Hematopoietic multipotent progenitor cell treated with erythropoietin and hydrocortisone succinate and interleukin-3 and kit ligand, for 15 days (in vitro differentiated cells): ENCODE measurements at places on chromosomes 16 and 17.

DNA sequence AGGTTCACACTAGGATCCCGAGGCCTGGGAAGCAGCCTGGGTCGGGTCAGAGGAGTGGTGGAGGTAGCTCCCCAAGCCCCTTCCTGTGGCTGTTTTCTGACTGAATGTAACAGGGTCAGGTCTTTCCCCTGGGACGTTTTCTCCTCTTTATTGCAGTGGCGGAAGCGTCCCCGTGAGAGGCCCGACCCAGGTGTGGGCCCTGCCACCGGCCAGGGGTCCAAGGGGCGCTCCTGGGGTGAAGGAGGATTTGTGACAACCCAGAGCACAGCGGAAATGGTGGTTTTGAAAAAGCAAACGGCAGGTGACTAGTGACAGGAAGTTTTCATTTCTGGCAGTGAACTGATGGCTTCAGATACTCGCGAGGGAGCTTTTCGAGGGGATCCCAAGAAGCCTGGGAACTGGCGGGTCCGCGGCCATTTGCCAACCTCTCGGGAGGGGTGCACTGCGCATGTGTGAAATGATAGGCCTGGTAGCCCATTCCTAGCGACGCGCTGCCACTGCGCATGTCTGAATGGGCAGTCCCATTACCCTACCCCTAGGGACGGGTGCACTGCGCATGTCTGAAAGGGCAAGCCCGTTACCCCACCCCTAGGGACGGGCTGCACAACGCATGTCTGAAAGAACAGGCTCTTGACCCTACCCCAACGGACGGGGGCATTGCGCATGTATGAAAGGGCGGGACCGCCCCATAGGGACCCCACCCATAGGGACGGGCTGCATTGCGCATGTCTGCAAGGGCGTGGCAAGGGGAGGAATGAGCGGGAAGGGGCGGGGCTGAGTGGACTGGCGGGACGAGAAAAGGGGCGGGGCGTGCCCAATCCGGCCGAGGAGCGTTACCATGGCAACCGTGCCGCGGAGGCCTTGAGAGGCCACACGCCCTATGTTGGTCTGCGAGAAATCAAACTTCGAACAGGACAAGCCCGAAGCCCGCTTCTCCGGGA lies 1747.9 kb downstream of the TP53TG3F start:
- no peak for DNase-seq

DNA sequence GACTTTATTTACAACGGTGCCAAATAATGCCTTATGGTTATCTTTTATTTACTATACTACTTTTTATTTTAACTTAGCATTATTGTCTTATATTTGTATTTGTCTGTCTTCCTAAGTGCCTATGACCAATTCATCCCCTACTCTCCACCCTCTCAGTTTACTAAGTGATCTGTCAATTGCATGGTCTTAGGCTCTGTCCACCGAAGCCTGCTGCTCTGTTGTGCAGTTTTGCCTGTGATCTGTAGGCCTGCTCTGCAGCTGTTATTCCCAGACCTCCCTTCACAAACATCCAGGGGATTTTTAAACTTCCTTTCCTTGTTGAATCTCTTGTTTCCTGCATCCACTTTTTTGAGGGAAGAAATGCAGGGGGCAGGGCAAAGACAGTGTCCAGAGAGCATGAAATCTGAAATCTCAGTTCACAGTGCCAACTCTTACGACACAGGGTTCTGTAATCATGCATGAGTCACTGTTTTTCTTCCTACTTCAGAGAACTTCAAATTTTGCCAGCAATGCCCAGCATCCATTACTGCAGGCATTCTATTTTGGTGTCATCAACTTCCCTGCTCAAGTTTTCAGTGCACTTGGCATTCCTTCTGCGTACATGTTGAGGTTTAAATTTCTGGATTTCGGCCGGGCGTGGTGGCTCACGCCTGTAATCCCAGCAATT lies 11.4 kb downstream of the SLFN5 start:
- no peak for DNase-seq

GRCh38 chr16:75108792-75109731 lies 7.5 kb downstream of the LDHD start:
- peak; percentile 89 for DNase-seq

GRCh38 chr17:81040791-81041337 lies 5.9 kb downstream of the BAIAP2 start:
- no peak for DNase-seq

- no peak for DNase-seq
Observed at GRCh38 chr17:38587203-38587602, 18.5 kb downstream of the SRCIN1 start.

DNA sequence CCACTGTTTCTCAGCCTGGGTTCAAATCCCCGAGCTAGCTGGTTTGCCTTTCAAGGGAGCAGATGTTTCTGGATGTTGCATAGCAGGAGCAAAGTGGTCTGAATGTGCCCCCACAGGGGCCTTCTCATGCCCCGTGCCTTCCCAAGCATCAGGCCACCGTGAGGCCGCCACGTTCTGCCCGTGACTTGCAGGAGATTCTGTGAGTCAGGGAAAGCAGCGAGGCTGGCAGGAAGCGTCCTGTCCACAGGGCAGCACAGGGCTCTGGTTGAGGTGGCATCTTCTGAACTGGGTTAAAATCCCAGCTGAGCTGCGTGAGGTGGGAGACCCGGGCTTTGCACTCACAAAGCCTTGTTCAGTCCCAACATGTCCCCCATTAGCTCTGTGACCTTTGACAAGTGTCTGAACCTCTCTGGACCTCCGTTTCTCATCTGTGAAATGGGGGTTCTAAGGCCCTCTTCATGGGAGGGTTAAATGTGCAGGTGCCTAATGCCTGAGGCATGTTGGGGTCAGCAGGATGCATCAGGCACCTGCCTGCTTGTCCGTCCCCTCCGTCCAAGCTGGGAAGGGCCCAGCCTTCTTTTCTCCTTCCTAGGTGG lies 94.8 kb upstream of the PLCG2 start:
- DNase-seq, result no peak

GRCh38 chr17:77189148-77189547 lies 48.4 kb downstream of the SEC14L1 start:
- DNase-seq, result no peak

- DNase-seq, result no peak
Observed at GRCh38 chr16:10752843-10753523, 9.3 kb downstream of the NUBP1 start.

- DNase-seq, result no peak
Observed at GRCh38 chr16:84378567-84378966, 10.2 kb downstream of the ATP2C2 start.

DNA sequence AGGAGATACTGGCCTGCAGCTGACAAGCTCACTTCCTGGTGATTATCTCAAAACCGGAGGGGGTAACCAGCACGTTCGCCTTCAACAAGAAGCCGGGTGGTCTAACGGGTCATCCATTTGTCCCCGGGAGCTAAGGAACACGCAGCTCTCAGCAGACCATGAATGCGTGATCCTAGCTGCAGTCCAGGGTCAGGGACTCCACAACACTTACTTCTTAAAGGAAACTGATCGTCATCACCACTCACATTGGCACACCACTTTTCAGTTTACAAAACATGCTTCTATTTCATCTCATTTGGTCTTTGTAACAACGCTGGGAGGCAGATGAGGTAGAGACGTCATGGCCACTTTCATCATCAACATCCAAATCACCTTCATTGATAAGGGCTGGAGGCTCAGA lies 25.2 kb downstream of the COTL1 start:
- no peak for DNase-seq

- DNase-seq, result no peak
Observed at GRCh38 chr17:70171159-70171558, 1.8 kb downstream of the KCNJ2 start.

DNA sequence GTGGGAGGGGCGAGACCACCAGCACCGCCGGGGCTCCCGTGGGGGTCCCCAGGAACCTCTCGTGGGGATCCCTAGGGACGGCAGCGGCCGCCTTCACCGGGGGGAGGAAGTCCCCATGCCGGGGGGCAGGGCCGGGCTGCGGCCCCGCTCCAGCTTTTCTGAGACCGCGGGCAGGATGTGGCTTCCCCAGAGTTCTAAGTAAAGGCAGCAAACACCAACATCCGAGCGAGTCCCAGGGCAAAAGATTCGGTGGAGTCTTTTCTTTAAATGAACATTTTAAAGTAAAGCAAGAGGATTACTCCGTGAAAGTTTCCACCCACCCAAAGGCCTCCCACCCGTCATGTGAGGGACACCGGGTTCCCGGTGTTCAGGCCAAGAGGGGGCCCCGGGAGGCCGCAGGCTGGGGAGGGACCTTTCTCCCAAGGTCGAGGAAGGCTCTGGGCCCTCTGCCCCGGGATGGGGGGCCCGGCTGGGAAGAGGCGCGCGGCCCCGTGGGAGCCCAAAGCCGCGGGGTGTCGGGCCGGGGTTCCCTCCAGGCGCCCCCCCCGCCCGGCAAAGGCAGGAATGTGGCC lies 137.2 kb upstream of the RPH3AL start:
- no peak for DNase-seq

DNA sequence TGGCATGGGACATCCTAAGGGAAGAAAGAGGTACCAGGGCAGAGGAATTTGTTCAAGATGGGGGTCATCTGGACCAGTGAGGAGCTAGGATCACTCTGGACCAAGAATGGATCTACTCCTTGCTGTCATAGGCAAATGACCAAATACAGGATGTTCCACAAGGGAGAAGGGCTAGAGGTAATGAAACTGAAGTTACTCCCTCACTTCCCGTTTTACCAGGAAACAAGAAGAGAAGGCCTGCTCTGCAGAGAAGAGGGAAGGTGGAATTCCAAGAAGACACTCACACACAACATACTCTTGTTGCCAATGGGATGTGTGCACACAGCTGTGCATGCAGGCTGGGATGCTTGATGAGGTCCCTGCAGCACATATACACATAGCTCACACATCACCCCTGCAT lies 38.6 kb downstream of the NEUROD2 start:
- DNase-seq, result no peak

DNA sequence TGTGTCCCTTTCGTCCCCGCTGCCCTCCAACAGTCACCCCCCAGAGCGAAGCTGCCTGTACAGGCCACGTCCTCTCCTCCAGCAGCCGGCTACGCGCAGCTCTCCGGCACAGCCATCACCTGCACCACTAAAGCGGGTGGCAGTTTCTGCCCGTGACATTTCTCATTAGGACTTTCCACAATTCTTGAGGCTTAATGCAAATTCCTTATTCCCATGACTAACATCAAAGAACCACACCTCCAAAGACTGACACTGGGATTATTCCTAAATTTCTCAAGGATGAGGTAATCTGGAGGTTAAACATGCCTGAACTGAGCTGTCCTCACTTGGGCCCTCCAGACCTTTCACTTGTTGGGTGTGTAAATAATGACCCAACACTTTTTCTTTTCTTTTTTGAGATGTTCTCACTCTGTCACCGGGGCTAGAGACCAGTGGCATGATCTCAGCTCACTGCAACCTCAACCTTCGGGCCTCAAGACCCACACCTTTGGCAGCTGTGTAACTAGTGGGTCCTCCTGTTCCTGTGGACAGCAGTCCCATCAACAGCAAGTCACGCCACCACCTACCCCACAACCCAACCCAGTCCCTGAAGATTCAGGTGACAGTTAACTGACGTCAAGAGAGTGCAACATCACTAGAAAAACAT lies 11.7 kb downstream of the ANKRD11 start:
- no peak for DNase-seq

DNA sequence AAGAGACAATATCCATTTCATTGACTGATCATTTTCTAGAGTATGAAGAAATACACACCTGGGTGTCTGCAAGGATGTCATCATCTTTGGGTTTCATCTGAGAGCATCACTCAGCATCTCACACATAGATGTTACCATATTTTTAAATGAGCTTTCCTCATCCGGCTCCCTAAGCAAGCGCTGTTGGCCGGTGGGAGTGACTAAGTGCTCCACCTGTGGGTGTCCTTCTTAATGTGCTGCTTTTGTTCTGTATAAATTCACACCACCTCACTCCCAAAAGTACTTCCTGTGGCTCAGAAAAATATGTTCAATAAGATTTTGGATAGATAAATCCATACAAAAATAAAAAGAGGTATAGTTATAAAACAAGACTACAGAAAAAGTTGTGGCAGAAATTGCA lies 7.4 kb downstream of the SSTR2 start:
- DNase-seq, result no peak

- no peak for DNase-seq
Observed at GRCh38 chr17:4463818-4464476, 30.2 kb downstream of the SPNS3 start.

DNA sequence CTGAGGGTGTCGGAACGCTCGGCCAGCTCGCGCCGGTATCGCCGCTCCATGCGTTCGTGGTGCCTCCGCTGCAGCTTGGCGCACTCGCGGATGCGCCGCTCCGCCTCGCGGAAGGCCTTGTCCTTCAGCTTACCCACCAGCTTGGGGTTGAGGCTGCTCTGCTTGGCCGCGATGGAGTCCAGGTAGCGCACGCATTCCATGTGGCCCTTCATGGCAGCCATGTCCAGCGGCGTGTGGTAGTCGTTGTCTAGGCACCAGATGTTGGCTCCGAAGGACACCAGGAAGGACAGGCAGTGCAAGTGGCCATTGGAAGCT lies 2.8 kb downstream of the USH1G start:
- no peak for DNase-seq

DNA sequence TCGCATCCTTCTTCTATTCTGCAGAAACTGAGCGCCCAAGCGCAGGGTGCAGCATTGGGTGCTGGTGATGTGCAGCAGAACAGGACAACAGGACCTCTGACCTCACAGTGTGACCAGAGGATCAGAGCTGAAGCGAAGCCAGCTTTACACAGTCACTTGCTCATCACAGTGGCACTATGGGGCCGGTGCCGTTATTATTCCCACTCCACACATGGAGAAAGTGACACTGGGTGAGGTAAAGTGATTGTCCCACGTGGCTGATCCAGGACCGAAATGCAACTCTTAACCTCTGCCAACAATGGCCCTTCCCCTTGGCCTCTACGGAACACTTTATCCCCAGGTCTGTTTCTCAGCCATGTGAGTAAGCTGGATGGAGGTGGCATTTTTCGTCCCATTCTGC lies 171.2 kb downstream of the C16orf78 start:
- DNase-seq, result no peak

DNA sequence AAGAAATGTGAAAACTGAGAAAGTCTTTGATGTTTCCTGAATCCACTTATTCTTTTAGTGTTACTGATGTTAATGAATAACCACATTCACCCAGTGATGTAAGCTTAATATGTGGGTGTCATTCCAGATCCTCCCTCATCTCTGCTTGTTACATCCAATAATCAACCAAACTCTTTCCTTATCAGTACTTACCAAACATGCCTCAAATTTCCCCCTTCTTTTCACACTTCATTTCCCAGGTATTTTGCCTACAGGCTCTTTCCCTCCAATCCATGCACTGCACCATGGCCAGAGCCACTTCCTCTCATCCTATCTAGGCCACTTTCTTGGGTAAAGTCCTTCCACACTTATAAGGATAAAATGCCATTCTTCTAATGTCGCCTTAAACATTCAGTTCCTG lies 451.5 kb downstream of the NPIPA7 start:
- no peak for DNase-seq

- no peak for DNase-seq
Observed at GRCh38 chr16:23080329-23080728, 68.9 kb downstream of the USP31 start.

GRCh38 chr17:37111329-37111728 lies 162.6 kb downstream of the AATF start:
- no peak for DNase-seq

GRCh38 chr17:57125866-57126265 lies 40.8 kb downstream of the AKAP1 start:
- no peak for DNase-seq

GRCh38 chr17:47262586-47262985 lies 9.0 kb downstream of the ITGB3 start:
- no peak for DNase-seq

- no peak for DNase-seq
Observed at GRCh38 chr16:64380751-64381150, 741.1 kb downstream of the CDH11 start.

GRCh38 chr16:13733561-13733960 lies 186.4 kb upstream of the ERCC4 start:
- no peak for DNase-seq

- peak; percentile 81 for DNase-seq
Observed at GRCh38 chr16:15037745-15038144, 18.1 kb downstream of the NTAN1 start.

- DNase-seq, result peak; percentile 38
Observed at GRCh38 chr17:76710863-76711611, at the start of gene MXRA7. TSS of gene MXRA7 (minus strand) at chr17:76710965. CDS start at chr17:76710946, 19 bp downstream.
